Caco-2 (cell line): ENCODE measurements at places on chromosomes 4 and X. TPM values are rescaled to one million over a fixed set of nuclear protein-coding genes. Genes with fewer than 3 reads are reported as not detected.

- no peak overlapping the region for H3K27ac ChIP-seq
- H3K4me3 ChIP-seq, result no peak overlapping the region
- H3K36me3 ChIP-seq, result no peaks in the 10 kb centered on the region
- H3K4me1 ChIP-seq, result no peaks in the 10 kb centered on the region
- H3K27me3 ChIP-seq, result no peaks in the 10 kb centered on the region
Observed at GRCh38 chr4:24806206-24806990, 11.0 kb downstream of the SOD3 start.

Gene LIMCH1
- 6.2 and 8.4 TPM in 2 replicates for total RNA-seq

DNA sequence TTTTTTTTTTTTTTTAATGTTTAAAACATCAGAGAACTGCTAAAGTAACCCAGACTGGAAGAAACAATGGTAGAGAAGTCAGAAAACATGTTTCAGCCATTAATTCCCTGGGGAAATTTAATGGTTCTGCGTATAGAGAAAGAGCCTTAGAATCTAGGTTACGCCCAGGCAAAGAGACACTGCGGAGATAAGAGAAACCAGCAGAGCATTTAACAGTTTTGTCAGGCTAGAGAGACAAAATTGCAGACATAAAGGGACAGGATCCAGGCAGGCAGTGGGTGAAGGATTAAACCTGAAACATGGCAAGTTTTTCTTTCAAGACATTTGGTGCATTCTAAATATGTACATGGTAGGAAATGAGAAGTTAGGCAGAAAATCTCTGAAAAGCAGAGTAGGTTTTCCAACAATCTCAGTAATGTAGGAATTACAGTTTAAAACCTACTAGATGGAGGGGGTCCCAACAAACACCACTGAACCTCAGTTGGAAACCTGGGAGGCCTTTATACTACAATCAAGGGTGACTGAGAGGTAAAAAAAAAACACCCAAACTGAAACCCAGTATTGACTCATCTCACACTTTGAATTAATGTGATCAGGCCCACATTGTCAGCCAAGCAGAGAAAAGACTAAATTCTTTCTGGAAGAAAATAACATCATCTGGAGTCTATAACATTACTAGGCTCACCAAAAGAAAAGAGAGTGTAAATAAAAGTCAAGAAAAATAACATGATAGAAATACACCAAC is 254.2 kb upstream of the NWD2 start:
- no peaks in the 10 kb centered on the region for H3K27me3 ChIP-seq
- no peak overlapping the region for H3K4me3 ChIP-seq
- H3K27ac ChIP-seq, result no peak overlapping the region
- no peaks in the 10 kb centered on the region for H3K36me3 ChIP-seq
- H3K4me1 ChIP-seq, result no peaks in the 10 kb centered on the region

GRCh38 chrX:27981349-27981748 is at the start of gene DCAF8L1:
Gene DCAF8L1 (minus strand): TSS chrX:27981449. CDS start chrX:27981334, 115 bp downstream.
- DNase-seq, result no peak
- no peaks in the 10 kb centered on the region for H3K27me3 ChIP-seq
- H3K4me1 ChIP-seq, result no peaks in the 10 kb centered on the region
- no peaks in the 10 kb centered on the region for H3K36me3 ChIP-seq
- no peak within 1 kb of the TSS for H3K27ac ChIP-seq

DNA sequence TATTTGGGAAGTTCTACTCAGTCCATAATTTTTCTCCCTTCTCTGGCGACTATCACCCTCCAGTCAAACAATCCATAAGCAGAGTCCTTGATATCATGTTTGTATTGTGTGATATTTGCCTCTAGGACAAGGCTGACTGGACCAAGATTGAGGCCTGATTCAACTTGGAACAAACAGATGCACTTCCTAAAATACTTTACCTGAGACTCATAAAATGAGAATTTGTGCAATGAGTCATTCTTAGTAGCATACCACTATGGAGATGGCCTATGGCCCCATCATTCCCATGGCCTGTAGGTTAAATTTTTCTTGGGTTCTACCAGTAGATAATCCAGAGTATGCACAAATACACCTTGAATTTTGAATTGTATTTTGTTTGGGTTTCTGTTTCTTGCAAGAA is 74.2 kb upstream of the DMD start:
- H3K4me3 ChIP-seq, result no peak overlapping the region
- DNase-seq, result no peak
- no peaks in the 10 kb centered on the region for H3K36me3 ChIP-seq
- H3K27ac ChIP-seq, result no peak overlapping the region

Gene LNX1
- 9.3 and 12.4 TPM in 2 replicates for total RNA-seq

GRCh38 chr4:141614878-141615586 is 21.4 kb upstream of the IL15 start:
- H3K4me1 ChIP-seq, result no peaks in the 10 kb centered on the region
- no peak overlapping the region for H3K4me3 ChIP-seq
- no peaks in the 10 kb centered on the region for H3K27me3 ChIP-seq

DNA sequence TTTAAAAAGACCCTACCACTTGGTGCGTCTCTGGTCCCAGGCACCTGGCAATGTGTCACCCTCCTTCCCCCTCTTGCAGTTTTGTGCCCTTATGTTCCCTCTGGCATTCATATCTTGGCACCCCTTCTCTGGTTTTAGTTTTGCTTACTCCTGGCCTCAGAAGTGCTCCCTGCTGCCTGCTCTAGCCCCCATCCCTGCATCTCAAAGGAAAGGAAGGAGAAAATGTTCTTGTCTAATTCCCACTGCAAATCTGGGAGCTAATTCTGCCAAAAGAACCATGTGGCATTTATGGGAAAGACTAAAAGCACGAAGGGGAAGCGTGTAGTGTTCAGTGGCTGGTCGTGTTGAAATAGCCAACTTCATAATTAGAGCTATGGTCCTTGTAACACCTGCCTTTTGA is 340.1 kb upstream of the RPS6KA3 start:
- no peak overlapping the region for H3K4me3 ChIP-seq
- H3K27me3 ChIP-seq, result no peaks in the 10 kb centered on the region
- DNase-seq, result no peak
- no peaks in the 10 kb centered on the region for H3K36me3 ChIP-seq
- no peak overlapping the region for H3K27ac ChIP-seq
- peaks cover 10% of the 10 kb centered on the region; the same call in 1 of the 2 replicates for H3K4me1 ChIP-seq
